Metanephros (tissue), 2 donors: ENCODE measurements at places on chromosomes 2 and 18. TPM values are rescaled to one million over a fixed set of nuclear protein-coding genes. Genes with fewer than 3 reads are reported as not detected.

The KCTD1 gene
- 43.9 TPM for total RNA-seq

The ADRA2B gene
- 4.6 TPM for total RNA-seq

The YIPF4 gene
- total RNA-seq = 23.8 TPM

The CAVIN2 gene
- 51.9 TPM for total RNA-seq

The PER2 gene
- 13.2 TPM for total RNA-seq

The SKOR2 gene
- not detected for total RNA-seq

The CFAP53 gene
- 1.1 TPM for total RNA-seq

The PREB gene
- total RNA-seq = 27.2 TPM

The ZSWIM2 gene
- not detected for total RNA-seq

The SP9 gene
- total RNA-seq = not detected

The TPRKB gene
- total RNA-seq = 23.7 TPM

The LOXHD1 gene
- total RNA-seq = 2.2 TPM

The ASB18 gene
- total RNA-seq = 2.0 TPM

The HNRNPA3 gene
- 112 TPM for total RNA-seq

The ACMSD gene
- 18.2 TPM for total RNA-seq

The QPCT gene
- 12.2 TPM for total RNA-seq
